ENCODE measurements at places on chromosomes 4 and X. TPM values are rescaled to one million over a fixed set of nuclear protein-coding genes. Genes with fewer than 3 reads are reported as not detected.
A peak's percentile ranks its signal among the peaks of the same experiment; 100 is the strongest.

ASB12 gene
- not detected for total RNA-seq

MAGEA11 gene
- total RNA-seq = not detected

DNA sequence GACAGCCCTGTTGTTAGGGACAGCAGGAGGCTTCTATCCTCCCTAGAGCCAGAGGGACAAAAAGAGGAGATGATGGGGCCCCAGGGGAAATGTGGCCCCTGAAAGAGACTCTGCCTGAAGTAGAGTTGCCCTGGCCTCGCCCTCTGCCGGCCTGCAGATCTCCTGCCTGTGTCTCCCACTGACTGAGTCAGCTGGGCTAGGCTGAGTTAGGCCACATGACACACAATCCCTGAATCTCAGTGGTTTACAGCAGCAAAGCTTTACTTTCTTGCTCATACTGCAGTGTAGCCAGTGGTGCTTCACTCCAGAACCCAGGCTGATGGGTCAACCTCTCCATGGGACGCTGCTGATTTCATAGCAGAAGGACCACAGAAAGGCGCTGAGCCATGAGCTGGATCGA, 23.5 kb downstream of the DRD5 start:
- H3K27me3 ChIP-seq = no peaks in the 10 kb centered on the region
- no peaks in the 10 kb centered on the region for H3K36me3 ChIP-seq
- H3K4me3 ChIP-seq = no peak overlapping the region
- H3K27ac ChIP-seq = no peak overlapping the region
- DNase-seq = no peak

GRCh38 chr4:36841583-36842326, 402.8 kb upstream of the NWD2 start:
- no peaks in the 10 kb centered on the region for H3K27me3 ChIP-seq
- no peak overlapping the region for H3K4me3 ChIP-seq
- no peak for DNase-seq
- H3K27ac ChIP-seq = no peak overlapping the region
- no peaks in the 10 kb centered on the region for H3K36me3 ChIP-seq

GRCh38 chr4:7430965-7431695, 3.6 kb downstream of the PSAPL1 start:
- no peaks in the 10 kb centered on the region for H3K4me1 ChIP-seq
- H3K27me3 ChIP-seq = no peaks in the 10 kb centered on the region
- no peak overlapping the region for H3K4me3 ChIP-seq
- no peak overlapping the region for H3K27ac ChIP-seq

DNA sequence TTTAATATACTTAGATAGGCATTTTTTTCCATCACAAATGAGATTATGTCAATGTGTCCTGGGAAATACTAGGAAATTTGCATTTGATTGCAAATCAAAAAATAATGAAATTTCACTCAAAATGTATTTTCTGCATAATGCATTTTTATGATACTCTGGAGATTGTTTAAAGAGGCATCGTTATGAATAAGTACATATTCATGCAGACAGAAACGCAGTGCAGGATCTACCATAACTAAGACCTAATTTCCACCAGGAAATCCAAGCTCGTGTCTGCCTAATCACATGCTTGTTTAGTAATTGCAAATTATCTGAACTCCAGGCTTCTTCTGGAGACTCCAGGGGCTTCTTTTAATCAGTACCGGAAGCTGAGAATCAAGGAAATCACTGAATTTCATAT, 163.5 kb upstream of the MXRA5 start:
- DNase-seq = no peak
- no peaks in the 10 kb centered on the region for H3K27me3 ChIP-seq
- no peak overlapping the region for H3K27ac ChIP-seq
- H3K4me1 ChIP-seq = no peaks in the 10 kb centered on the region
- no peaks in the 10 kb centered on the region for H3K36me3 ChIP-seq
- no peak overlapping the region for H3K4me3 ChIP-seq

DNA sequence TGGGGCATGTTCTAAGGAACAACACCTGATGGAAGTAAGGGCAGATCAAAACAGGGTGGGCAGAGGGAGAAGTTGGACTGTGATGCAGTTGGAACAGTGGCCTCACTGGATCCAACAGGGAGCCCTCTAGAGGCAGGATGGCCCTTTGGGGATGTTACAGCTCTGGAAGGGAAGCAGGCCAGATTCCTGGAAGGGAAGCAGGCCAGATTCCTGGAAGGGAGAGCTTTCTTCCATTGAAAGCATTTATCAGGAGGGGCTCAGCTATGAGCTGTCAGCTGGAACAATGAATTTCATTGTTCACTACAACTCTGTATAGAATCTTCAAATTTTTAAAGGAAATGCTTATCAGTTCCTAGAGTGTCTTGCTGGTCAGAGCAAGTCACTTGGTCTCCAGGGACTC, 17.7 kb downstream of the IL15 start:
- H3K4me1 ChIP-seq = no peaks in the 10 kb centered on the region
- H3K4me3 ChIP-seq = no peak overlapping the region
- DNase-seq = no peak
- no peak overlapping the region for H3K27ac ChIP-seq

DNA sequence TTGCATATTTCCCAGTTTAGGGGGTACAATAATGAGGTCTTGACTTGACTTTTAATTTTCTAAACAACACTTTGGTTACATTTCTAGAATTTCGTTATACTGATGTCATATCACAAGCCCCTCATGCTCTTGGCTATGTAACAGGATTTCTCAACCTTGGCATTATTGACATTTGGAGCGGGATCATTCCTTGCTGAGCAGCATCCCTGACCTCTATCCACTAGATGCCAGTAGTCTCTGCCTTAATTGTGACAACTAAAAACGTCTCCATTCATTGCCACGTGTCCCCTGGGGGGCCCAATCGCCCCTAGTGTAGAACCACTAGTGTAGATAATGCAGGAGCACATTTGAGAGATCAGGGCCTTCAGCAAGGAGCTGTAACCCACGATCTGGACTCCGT, 234.2 kb upstream of the MID1 start:
- no peaks in the 10 kb centered on the region for H3K4me1 ChIP-seq
- H3K27ac ChIP-seq = no peak overlapping the region
- H3K4me3 ChIP-seq = no peak overlapping the region

FREM3 gene
- total RNA-seq = not detected

DNA sequence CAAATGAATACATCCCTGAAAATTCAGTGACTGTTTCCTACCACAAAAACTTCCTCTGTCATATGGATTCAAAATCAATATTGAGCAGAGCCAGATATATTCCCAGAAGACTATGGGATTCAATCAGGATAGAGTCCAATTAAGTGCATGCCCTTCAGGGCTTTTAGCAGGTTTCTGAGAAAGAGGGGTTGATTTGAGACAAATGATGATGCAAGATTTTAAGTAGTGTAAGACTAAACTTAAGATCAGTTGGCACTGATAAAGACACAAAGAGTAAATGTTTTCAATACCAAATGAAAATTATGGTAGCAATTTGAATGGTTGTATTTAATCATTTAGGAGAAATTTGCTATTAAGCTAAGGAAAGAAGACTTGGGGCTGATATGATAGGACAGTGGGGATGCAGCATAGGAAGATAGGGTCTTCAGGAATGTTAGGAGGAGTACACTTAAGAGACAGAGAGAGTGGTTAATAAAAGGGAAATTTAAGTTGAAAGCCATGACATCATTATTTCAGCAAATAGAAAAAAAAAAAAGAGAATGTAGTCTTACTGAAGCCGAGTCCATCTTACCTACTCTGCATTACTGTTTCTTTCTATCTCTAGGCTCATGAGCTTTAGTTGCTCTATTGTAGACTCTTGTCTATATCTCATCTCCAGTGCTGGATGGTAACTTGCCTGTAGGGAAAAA, 32.0 kb upstream of the XK start:
- H3K27me3 ChIP-seq = no peaks in the 10 kb centered on the region
- H3K27ac ChIP-seq = peak overlapping the region; percentile 16

SAGE1 gene
- not detected for total RNA-seq

DSPP gene
- not detected for total RNA-seq

SFRP2 gene
- total RNA-seq = 0.11 TPM

- no peaks in the 10 kb centered on the region for H3K27me3 ChIP-seq
- no peak overlapping the region for H3K4me3 ChIP-seq
- H3K27ac ChIP-seq = no peak overlapping the region
- no peaks in the 10 kb centered on the region for H3K4me1 ChIP-seq
- no peaks in the 10 kb centered on the region for H3K36me3 ChIP-seq
- DNase-seq = no peak
Measured at GRCh38 chrX:23631136-23631535, 36.2 kb upstream of the PRDX4 start.

TEX13C gene
- total RNA-seq = not detected

IL21 gene
- total RNA-seq = 3.5 TPM

DNA sequence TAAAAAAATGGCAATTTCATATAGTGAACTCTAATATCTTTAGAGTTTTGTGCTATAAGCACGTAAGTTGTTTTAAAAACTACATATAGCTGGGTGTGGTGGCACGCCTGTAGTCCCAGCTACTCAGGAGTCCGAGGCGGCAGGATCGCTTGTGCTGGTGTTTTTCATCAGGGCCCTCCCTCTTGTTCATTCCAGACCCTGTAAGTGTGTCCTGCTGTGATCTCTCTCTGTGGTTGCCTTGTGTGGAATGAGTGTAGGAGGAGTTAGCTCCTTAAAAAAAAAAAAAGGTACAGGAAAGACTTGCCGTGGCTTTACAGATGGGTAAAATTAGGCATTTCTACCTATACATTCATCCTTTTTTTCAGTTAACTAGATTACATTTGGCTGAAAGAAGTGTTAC, 35.4 kb downstream of the RBBP7 start:
- no peaks in the 10 kb centered on the region for H3K4me1 ChIP-seq
- no peak for DNase-seq

GRCh38 chr4:10803713-10804343, 119.3 kb upstream of the CLNK start:
- H3K4me1 ChIP-seq = no peaks in the 10 kb centered on the region
- no peak for DNase-seq
- H3K36me3 ChIP-seq = no peaks in the 10 kb centered on the region
- no peaks in the 10 kb centered on the region for H3K27me3 ChIP-seq

CABS1 gene
- not detected for total RNA-seq

Measured in CD8-positive, alpha-beta memory T cell (primary cell).